ENCODE measurements at places on chromosomes 2 and 18.

DNA sequence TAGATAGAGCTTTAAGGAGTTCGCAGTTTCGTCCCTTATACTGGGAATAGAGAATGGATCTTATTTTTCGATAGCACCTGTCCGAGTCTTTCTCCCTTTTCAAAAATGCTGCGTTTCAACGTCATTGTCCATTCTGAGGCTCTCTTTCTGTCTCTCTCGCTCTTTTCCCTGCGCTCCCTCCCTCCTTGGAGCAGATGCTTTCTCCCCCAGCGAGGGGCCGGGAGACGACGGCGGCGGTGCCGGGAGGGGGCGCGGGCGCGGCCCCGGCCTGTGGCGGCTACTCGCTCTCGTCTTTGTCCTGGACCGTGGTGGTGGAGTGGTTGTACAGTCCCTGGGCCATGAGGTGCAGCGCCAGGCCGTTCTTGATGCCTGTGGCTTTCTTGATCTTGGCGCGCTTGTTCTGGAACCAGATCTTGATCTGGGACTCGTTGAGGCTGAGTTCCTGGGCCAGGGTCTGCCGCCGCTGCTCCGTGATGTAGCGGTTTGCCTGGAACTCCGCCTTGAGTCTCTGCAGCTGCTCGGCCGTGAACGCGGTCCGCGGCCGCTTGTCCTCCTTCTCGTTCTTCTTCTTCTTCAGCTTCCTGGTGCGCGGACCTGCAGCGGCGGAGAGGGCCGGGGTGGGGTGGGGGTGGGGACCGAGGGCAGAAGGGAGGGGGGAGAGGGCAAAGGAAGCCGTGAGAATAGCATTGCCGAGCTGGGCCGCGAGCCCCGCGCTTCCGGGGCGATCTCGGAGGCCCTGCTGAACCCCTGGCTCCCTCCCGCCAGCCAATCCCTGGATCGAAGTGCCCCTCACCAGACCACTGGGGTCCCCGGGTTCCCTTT, 4.6 kb downstream of the EN1 start:
- DNase-seq = no peak

DNA sequence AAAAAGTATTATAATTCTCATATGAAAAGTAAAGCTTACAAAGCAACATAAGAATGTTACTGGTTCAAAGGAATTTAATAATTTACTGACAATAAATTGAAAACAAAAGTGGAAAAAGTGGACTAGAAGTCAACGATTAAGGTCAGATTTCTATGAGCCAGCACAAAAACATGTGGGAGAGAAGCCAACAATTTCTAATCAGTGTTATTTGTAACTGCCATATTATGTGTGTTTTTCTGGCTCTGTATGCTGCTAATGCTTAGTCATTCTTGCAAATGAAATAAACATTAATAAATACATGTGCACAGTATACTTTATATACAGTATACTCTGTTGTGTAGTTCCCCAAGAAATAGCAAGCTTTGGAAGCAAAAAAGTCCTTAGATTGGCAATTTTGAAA, 301.3 kb upstream of the RGPD4 start:
- no peak for DNase-seq

DNA sequence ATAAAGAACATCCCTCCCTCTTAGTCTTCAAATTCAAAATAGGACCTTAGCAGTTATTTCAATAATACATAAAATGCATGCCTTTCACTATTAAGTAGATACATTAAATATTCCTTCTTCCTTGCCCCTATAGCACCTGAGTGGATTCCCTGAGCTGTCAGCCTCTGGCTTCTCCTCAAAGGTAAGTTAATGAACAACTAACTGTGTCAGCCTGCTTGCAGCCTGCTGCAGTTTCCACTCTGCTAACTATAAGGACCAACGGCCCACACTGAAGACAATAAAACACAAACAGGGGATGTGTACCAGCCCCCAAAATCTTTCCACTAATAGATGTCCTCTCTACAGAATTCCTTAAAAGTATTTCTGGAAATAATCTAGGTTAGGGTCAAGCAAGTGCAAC, 5.0 kb downstream of the KCTD1 start:
- DNase-seq = no peak

GRCh38 chr2:215573496-215573895, 137.6 kb upstream of the FN1 start:
- DNase-seq = no peak

GRCh38 chr2:15722980-15723379, 131.3 kb downstream of the DDX1 start:
- no peak for DNase-seq

DNA sequence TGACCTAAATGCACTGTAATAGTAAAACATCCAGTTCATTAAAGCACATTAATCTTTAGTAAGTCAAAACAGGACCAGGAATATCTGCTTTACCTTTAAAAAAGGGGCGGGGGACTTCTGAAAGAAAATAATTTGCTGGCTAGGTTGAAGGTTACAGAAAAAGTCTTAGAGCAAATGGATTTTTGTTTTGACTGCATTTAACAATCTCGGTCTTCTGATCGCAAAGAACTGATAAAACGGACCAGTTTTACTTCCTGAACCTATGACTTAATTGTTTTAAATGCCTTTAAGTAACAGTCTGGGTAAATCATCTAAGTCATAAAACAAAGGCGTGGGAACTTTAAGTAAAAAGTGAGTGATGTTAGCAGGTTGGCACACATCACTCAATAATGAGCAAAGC, 783 bp downstream of the BUB1 start:
- no peak for DNase-seq

DNA sequence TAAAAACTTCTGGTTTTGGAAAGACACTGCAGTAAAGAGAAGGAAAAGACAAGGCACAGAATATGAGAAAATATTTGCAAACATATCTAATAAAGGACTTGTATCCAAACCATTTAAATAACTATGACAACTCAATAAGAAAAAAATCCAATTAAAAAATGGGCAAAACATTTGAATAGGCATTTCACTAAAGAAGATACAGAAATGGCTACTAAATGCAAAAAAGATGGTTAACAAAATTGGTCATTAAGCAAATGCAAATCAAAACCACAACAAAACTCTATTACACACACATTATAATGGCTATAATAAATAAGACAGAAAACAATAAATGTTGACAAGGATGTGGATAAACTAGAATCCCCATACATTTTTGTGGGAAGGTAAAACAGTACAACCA, 14.5 kb downstream of the MYOM1 start:
- DNase-seq = no peak

- DNase-seq = no peak
Observed at GRCh38 chr18:1006965-1007364, 102.3 kb downstream of the ADCYAP1 start.

- no peak for DNase-seq
Observed at GRCh38 chr18:36459203-36459602, 161.7 kb downstream of the FHOD3 start.

- no peak for DNase-seq
Observed at GRCh38 chr18:63848159-63848558, 39.3 kb upstream of the SERPINB2 start.

GRCh38 chr2:18752667-18753422, 163.5 kb upstream of the NT5C1B start:
- no peak for DNase-seq

GRCh38 chr2:7881063-7881462, 800.8 kb upstream of the ID2 start:
- no peak for DNase-seq

DNA sequence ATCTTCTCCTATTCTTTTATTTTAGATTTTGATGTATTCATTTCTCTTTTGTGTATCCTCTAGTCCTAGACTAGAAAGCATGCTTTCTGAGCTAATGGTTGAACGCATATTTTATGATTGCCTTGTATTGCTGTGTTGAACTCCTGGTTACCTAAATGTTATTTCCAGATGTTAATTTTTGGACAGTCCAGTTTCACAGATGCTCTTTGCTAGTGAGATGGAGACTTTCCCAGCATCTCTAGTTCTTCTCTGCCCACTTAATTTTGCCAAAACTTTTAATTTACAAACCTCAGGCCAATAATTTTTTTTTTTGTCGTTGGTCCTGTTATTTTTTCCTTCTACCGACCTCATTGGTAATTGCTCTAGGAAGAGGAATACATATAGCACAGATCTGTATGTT, 153.2 kb downstream of the HAUS1 start:
- DNase-seq = no peak

DNA sequence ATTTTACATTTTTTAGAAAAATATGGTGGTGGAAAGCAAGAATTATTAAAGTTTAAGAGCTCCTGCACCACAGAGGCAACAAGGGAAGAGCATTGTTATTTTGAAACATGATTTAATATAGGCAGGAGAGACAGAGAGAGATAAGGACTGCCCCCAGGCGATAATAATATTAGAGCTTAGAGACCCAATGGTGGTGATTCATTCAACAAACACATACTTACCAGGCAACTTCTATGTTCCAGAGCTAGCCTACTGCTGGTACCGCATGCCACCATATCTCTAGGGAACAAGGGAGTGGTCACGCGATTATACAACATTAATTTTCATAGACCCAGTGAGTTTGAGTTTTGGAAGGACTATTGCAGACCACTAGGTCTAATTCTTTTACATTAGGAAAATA, 327.8 kb upstream of the SOX11 start:
- DNase-seq = no peak

DNA sequence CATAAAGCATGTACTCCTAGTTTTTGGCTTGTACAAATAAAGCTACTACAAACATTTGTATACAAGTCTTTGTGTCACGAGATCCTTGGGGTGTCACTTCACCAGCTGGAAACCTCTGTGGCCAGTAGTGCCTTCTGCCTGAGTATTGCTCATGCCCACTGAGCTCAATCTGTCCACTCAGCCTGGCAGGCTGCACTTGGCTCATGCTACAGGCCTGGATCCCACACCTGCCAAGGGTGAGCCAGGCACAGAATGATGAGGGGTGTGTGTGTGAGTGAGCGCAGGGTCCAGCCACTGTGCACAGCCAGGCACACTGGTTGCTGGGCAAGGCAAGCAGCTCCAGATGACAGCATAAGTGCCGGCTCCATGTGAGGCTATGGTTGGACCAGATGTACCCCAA, 13.1 kb downstream of the SRD5A2 start:
- no peak for DNase-seq

DNA sequence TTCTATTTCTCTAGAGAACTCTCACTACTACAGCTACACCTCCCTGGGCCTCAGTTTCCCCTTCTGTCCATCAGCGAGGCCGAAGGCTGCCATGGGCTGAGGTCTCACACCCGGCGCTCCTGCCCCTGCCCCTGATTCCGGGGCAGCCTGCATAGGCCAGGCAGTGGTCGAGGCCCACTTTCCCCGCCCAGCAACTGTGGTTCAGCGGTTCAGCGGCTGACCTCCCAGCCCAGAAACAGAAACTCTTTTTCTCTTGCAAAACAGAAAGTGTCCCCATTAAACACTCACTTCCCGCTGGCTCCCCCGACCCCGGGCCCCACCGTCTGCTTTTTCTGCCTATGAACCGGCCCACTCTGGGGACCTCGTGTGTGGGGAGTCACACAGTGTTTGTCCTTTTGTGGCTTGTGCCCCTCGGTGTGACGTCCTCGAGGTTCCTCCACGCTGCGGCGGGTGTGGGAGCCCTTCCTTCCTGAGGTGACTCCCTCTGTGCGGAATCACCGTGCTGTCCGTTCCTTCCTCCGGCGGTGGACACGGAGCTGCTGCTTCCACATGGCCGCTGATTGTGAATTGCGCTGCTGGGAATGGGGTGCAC, 16.0 kb downstream of the PDCD1 start:
- no peak for DNase-seq

DNA sequence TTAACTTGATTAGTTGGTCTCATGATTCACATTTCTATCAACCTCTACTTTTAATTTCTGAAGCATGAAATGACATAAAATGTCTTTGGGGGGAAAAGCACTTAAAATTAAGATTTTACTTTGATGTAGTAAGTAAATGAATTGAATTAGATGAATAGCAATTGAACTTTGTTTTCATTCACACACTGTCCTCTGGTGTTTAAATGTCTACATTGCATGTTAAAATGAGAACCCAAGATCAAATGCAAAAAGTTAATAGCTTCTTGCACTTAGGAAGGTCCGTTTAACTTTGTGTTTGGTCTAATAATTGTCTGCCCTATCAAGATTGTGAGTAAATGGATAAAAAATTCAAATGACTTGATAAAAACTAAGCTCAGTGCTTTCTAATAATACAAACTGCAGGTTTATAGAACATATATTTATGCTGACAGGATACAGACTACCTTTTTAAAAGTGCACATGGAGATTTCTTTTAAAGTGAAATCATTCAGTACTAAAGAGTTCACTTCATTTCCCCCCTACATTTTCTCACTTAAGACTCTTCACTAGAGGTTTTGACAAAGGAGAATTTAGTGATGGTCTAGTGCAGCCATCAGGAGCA, 156.2 kb upstream of the NABP1 start:
- no peak for DNase-seq

DNA sequence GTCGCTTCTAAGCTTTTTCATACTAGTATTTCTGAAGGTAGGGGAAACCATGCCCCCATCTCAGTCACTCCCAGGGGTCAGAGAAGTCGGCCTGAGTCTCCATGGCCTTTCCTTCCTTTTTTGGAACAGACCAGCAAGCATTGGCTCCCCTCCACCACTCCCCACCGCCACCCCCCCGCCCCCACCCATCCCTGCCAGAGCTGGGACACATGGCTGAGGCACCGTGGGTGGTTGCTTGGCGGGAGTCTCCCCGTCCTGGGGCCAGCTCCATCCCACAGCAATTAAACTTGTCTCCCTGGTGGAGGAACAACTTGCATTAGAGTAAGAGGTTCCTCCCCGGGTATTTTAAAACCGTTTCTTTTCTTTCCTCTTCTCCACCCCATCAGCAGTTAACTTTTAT, 100.8 kb upstream of the TFPI start:
- DNase-seq = no peak

DNA sequence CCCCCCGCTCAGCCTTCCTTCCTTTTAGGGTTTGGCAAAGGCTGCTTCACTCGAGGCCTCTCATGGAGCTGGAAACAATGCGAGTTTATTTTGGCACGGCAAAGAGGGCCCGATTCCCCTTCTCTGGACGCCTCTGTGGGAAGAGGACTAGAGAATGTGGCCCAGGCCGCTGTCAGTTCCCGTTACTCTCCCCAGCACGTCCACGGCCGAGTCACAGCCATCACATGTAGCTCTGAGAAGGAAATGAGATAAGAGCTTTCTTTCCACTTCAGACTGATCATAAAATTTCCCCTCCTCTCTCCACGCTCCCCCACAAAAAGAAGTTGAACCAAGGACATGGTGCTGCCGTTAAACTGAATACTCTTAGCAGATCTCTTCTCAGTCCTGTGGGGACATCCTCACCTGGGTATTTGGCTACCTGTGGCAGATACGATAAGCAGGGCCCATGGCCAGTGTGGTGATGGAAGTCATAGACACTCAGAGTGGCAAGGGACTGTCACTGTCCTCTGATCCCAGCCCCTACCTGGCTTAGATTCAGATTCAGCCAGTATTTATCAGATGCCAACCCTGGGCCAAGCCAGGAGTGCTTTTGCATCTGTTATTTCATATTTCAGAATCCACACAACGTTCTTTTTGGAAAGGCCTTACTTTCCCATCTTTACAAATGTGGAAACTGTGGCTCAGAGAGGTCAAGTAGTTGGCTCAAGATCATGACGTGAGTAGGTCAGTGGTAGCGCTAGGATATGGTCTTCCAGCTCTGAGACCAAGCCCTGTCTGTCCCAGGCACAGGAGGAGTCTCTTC, 101.2 kb downstream of the MCFD2 start:
- DNase-seq = no peak

GRCh38 chr2:21467280-21467818, 343.6 kb downstream of the TDRD15 start:
- DNase-seq = no peak
